ENCODE measurements at places on chromosomes 13 and 19. TPM values are rescaled to one million over a fixed set of nuclear protein-coding genes. Genes with fewer than 3 reads are reported as not detected.
A peak's percentile ranks its signal among the peaks of the same experiment; 100 is the strongest.

GRCh38 chr19:11577451-11578257 lies at the start of gene ACP5:
Gene ACP5 (minus strand): TSS chr19:11577645. CDS start chr19:11577317, 328 bp downstream.
- peak; percentile 46 for DNase-seq

DNA sequence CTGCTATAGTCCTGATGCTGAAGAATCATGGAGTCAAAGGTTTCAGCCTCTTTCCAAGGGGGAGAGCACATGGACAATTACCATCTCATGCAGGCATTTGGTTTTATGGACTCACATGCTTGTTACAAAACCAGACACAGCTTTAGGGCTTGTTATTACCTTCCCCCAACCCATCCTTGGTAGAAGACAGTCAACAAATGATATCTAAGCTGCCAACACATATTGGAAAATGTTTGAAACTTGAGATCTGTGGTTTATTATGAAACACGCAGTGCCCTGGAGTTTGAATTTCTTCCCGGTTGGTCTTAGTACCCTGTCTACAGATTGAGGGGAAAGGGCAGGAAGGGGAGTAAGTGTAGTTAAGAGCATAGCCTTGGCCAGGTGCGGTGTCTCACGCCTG lies 12.5 kb upstream of the CYP2A6 start:
- no peak for DNase-seq

DNA sequence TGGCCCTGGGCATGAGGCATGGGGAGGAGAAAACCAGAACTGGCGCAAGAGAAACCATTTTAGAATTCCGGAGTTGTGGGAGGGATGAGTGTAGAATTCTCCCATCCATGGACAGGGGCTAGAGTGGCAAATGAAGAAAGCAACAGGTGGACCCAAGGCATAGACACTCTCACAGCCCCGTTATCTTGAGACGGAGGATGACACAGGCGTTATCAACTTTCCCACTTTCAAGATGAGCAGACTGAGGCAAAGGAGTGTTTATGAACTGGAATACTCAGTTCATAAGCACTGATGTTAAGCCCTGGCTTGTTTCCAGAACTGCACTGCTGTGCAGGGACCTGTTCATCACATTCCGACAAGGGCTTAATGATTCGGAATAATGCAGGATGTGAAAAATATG lies 1.1 kb upstream of the GTF3A start:
- DNase-seq: no peak

DNA sequence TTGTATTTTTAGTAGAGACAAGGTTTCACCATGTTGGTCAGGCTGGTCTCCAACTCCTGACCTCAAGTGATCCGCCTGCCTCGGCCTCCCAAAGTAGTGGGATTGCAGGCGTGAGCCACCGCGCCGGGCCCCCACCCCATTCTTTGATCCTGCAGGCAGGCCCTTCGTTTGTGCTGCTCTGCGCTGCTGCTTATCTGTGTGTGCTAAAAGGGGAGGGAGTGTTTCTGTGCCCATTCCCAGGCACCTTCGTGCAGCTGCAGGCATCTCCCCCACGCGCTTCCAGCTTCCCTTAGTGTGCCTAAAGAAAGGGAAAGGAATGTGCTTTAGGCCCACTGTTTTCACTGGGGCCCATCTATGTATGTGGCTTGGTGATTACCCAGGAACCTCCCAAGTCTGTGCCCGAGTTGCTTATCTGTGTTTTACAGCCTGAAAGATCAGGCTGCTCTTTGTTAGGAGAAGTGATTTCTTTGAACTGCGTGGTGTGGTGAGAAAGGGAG lies 27.2 kb downstream of the EPN1 start:
- DNase-seq: peak; percentile 60

GRCh38 chr19:38228005-38228377 lies 4.0 kb upstream of the DPF1 start:
- no peak for DNase-seq

Gene LRRC25
- 30.1 TPM for total RNA-seq

DNA sequence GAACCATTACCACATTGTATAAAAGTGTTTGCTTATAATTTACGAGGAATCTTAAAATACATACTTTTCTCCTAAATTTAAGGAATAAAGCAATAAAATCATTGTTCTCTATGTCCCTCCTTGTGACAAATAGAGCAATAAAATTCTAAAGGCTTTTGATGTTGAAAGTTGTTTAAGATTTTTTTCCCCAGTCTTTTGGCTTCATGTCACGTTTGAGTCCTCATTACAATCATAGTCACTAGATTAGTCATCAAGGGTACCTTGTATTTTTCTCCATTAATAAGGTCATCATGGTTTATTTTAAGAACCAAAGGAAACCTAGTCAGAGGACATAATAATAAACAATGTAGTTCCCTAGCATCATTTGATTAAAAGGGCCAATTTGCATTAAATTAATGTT lies 3.2 kb downstream of the WBP4 start:
- DNase-seq: no peak

Gene GPALPP1
- total RNA-seq: 30.6 TPM

DNA sequence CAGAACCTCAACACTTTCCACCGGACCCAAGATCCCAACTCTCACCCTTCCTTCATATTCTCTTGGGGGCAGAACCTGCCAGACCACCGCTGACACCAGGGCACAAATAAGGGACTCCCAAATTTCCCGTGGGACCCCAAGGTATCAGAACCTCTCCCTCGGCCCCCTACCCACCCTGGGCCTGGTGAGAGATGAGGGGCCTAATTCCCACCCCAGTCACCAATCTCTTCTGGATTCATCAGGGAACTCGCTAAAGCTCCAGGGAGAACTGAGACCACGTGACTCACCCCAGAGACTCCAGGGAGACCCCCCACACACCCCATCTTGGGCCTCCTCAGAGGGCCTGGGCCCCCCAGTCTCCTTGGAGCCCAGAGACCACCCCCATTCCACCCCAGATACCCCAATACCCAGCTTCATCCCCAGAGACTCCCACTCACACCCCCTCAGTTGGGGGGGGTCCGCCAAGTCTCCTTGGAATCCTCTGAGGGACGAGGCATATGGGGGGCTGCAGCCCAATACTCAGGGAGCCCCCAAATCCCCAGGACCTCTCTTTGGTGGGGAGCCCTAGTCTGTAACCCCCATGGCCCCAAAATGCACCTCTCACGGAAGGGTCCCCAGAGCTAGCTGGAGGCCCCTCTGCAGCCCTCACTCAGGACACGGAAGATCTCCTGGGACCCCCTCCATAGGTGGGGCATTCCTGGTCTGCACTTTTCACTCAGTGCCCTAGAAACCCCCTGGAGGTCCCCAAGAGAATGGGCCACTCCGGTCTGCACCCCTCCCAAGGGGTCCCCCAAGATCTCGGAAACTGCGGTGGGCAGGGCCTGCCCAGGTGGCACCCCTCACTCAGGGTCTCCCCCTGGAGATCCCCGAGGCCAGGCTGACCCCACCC lies 1.6 kb downstream of the LMNB2 start:
- DNase-seq: no peak

Gene RNF17
- not detected for total RNA-seq

GRCh38 chr13:74171641-74172040 lies 37.4 kb upstream of the KLF12 start:
- DNase-seq: no peak

Gene CD70
- not detected for total RNA-seq

DNA sequence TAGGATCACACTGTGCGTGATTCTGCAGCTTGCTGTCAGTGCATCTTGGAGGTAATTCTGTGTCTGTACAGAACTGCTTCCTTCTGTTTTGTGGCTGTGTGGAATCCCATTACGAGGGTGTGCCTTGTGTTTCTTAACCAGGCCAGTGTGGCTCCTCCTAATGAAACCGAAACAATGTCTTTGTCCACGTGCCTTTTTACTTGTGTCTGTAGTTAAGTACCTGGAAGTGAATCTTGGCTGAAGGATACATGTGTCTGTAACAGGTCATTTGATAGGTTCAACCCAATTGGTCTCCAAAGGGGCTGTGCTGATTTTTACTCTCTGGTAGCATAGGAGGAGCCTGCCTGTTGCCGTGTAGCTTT lies 13.1 kb downstream of the NOP53 start:
- DNase-seq: no peak

- DNase-seq: no peak
These were observed 350.9 kb upstream of the TMTC4 start for GRCh38 chr13:101025519-101025918.

DNA sequence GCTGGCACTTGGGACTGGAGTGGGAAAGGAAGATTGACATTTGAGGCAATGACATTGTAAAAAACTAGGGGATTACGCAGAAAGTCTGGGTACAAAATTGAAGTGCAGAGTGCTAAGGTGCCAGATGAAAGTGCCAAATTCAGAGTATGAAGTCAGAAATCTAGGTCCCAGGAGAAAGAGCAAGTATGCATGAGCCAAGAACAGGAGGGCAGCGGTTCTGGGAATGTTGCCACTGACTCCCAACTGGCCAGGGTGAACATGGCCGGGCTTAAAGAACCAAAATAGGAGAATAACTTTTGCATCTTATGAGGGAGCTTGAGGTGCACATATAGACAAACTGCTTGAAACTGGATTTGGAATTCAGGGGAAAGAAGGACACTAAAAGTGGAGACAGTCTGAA lies 495.8 kb upstream of the KLF12 start:
- no peak for DNase-seq

Gene LGI4
- 3.3 TPM for total RNA-seq

- no peak for DNase-seq
These were observed 3.8 kb downstream of the CBY2 start for GRCh38 chr13:45705918-45706317.

DNA sequence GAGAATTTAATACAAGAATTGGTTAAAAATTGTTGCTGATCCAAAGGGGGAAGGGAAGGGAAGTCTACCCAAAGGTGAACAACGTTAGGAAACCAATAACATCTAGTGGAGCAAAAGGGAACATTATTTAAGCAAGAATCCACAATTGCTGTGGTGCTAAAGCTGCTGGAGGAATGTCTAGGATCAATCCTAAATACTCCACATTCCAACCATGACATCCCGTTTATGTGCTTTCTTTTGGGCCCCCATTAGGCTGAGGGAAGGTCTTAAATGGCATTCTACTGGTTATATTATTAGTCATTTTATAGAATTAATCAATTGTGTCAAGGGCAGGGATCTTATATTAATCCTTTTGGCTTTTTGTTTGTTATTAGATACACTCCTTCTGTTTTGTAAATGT lies 39.9 kb upstream of the VWA8 start:
- no peak for DNase-seq

Gene FCER2
- total RNA-seq: not detected

DNA sequence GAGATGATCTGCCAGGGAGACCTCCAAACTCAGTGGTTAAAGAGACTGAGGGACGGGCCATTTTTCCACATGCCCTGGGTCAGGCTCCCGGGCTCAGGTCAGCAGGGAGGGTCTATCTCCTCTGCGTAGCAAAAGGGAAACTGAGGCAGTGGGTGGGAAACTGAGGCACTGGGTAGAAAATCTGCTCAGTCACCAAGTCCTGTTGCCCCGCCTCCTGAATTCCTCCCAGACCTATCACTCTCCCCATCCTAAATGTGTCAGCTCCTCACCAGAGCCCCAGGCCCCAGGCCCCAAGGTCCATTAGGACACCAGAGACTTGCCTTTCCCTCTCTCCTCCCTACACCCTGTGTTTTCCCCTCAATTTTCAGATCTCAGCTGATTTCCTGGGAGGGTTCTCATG lies 2.4 kb downstream of the CD320 start:
- peak; percentile 8 for DNase-seq

DNA sequence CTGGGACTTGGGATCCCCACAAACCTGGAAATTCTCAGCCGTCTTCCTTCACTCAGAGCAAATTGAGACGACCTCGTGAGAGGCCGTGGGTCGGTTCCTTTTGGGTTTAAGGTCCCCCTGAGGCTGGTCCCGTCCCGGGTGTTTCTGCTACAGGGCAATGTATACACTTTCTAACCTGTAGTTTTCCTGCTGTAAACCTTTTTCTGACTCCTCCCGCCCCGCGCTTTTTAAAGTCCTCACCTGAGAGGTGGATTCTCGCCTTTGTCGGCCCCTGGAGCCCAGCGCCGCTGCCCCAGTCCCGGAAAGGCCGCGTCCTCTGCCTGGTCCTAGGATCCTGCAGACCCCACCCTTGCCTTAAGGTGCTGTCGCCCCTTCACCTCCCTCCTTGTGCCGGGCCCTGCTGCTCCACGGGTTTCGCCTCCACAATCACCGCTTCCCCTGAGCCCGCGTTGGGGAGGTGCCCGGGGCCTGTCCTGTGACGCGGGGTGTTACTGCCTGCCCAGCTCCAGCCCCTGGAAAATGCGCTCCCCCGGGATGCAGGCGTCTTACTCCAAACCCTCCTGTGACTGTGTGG lies 391 bp downstream of the ZNF761 start:
- peak; percentile 81 for DNase-seq

GRCh38 chr13:46143184-46143701 lies 38.4 kb upstream of the CPB2 start:
- no peak for DNase-seq

Gene LILRB5
- total RNA-seq: 10.0 TPM

GRCh38 chr13:106561551-106562170 lies 6.3 kb downstream of the ARGLU1 start:
- DNase-seq: no peak

Gene ADGRE1
- 4.1 TPM for total RNA-seq

- no peak for DNase-seq
These were observed 117.2 kb upstream of the ARGLU1 start for GRCh38 chr13:106685143-106685542.

GRCh38 chr13:47008318-47008717 lies 111.5 kb upstream of the HTR2A start:
- no peak for DNase-seq

Measured in upper lobe of left lung (tissue), 6 donors.